CD4-positive, alpha-beta memory T cell (primary cell): ENCODE measurements at places on chromosomes 16 and 17. TPM values are rescaled to one million over a fixed set of nuclear protein-coding genes. Genes with fewer than 3 reads are reported as not detected.
A peak's percentile ranks its signal among the peaks of the same experiment; 100 is the strongest.

DNA sequence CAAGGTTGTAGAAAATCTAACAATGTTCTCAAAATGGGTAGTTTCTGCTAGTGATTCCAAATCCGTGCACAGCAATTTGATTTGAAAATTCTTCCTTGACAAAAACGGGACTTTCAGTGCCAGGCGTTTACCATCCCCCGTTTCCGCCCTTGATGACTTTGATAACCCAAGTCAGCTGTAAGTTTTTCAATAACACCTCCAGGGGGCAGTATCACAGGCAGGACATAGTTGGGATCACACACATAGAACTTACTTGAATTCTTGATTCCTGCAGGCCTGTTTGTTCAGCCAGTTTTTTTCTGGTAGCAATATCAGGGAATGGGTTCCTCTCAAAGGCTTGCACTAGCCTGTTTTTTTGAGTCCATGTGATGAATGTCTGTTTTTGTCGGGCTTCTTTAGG is 5.6 kb downstream of the DUXB start:
- DNase-seq = no peak

DNA sequence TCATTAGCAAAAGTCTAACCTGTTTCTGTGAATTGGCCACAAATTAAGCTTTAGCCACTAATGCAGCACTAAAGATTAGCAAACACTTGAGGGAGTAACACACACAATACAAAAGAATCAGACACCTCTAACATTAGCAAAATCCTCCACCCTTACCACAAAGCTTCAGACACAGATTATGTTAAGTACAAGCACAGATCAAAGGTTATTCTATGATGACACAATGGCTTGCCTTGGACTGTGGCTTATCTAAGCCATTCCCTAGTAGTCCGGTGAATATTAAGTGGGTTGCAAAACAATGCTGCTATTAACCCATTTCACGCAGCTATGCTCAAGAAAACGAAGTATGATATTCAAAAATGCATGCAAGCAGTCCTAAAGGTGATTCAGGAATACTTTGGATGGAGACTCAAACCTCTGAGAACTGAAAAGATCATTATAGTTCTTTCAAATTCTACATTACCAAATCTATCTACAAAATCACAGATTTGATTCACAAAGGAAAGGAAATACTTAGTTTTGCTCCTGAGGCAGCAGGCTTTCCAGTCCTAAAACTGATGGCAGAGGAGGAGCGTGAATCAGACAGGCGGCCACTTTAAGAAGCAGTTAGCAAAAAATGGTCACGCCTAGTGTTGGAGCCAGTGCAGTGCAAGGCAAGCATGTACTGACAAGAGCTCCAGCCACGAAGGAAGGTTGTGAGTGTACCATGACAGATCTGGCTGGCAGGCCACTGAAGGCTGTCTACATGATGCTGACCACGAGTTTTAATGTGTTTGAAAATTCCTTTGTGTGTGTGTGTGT is 67.2 kb downstream of the PARN start:
- no peak for DNase-seq

DNA sequence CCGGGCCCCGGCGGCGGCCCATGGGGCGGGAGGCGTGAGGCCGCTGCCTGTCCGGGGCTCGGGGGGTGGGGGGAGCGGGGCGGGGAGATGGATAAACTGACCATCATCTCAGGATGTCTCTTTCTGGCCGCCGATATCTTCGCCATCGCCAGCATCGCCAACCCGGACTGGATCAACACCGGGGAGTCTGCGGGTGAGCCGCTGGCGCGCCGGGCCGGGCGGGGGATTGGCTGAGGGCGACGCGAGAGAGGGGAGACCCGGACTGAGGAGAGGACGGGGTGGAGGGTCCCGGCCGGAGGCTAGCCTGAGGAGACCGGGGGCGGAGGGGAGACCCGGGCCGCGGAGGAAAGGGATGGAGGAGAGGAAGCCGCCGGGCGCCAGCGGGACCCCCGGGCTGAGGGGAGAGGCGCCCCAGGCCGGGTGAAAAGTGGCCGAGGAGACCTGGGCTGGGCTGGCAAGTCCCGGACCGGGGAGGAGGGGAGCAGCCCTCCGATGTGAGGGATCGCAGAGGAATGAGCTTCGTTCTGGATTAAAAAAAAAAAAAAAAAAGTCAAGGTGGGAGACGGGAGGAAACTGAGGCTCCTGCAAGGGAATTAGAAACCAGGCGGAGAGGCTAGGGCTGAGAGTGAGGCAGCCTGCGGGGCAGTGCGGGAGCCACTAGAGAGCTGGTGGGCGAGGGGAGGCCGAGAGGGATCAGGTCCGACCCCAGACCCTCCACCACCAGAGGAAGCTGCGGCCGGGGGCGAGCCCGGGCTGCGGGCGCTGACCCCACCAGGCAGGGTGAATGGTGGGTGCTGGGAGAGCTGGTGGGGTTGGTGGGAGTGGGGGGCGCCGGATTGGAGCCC is 526 bp downstream of the MOSMO start:
- DNase-seq = peak; percentile 9

GRCh38 chr17:43543771-43544575 is 2.2 kb downstream of the ETV4 start:
- no peak for DNase-seq

GRCh38 chr16:67669499-67670101 is 3.0 kb downstream of the C16orf86 start:
- DNase-seq = no peak

DNA sequence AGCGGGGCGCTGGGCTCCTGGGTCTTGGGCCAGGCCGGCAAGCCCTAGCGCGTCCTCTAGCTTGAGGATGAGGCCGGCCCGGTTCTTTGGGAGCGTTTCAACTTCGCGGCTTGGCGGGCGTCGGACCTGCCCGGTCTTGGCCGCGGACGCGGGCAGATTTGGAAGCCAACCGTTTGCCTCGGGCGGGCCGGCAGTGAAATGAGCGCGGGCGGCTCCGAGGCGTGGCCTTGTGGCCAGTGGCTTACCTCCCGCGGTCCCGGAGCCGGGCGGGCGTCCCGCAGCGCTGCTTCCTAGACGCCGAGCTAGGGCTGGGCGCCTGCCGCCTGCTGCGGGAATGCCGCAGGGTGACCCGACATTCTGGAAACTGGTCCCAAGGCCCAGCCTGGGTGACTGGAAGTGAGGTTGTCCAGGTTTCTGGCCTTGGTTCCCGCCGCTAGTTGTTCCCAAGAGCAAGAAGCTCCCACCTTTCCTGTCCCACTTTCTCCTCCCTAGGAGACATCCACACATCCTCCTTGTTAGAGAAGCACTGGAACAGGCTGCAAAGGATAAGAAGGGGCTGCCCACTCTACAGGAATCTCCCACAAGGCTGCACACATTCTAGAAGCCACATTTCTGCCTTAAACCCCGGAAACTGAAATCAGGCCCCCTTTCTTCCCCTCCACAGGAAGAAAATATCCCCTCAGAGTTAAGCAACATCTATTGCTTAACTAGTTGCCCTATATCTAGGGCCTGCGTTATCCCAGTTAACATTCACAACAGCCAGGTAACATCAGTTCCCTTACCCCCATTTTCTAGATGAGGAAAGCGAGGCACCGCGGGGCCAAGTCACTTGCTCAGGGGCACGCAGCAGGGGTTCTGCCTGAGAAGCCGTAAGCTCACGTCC is 4.5 kb upstream of the CBX8 start:
- DNase-seq = no peak

GRCh38 chr17:16486373-16487250 is 5.4 kb downstream of the LRRC75A start:
- no peak for DNase-seq

GRCh38 chr17:5526821-5527598 is 40.6 kb downstream of the MIS12 start:
- no peak for DNase-seq

- peak; percentile 64 for DNase-seq
These were observed 2.0 kb downstream of the KDM6B start for GRCh38 chr17:7835814-7836595.

GRCh38 chr16:57364143-57364542 is 5.6 kb downstream of the CCL22 start:
- no peak for DNase-seq

DNA sequence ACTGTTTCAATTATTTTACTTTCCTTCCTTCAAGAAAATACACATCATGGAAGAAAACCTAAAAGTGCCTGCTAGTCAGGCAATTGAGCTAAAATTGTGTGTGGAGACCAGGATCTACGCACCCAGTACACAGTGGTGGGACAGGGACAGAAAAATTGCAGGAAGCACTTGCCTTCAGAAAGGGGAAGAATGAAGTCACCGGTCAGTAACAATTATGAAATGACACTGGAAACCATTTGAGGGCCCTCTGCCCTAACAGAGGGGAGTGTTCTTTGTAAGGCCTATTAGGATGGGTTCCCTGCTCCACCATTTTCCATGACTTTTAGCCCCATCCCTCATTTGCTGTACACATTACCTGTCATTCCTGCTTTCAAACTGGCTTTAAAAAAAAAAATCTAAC is 4.5 kb upstream of the PHAF1 start:
- DNase-seq = no peak

DNA sequence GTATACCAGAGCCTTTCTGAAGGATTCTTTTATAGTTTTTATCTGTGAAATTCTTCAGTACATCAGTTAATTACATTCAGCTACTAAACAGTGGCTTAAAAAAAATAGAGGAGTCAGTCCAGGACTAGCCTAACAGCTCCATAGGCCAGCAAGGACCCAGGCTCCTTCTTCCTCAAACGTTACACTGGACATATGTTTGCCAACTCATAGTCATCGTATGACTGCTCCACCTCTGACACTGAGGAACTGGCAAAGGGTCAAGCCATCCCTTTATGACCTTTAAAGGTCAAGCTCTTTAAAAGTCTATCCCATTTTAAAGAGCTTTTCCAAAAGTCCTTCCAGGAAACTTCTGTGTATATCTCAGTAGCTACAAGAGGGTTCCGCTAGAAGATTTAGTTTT is 36.6 kb downstream of the PHLPP2 start:
- DNase-seq = no peak

DNA sequence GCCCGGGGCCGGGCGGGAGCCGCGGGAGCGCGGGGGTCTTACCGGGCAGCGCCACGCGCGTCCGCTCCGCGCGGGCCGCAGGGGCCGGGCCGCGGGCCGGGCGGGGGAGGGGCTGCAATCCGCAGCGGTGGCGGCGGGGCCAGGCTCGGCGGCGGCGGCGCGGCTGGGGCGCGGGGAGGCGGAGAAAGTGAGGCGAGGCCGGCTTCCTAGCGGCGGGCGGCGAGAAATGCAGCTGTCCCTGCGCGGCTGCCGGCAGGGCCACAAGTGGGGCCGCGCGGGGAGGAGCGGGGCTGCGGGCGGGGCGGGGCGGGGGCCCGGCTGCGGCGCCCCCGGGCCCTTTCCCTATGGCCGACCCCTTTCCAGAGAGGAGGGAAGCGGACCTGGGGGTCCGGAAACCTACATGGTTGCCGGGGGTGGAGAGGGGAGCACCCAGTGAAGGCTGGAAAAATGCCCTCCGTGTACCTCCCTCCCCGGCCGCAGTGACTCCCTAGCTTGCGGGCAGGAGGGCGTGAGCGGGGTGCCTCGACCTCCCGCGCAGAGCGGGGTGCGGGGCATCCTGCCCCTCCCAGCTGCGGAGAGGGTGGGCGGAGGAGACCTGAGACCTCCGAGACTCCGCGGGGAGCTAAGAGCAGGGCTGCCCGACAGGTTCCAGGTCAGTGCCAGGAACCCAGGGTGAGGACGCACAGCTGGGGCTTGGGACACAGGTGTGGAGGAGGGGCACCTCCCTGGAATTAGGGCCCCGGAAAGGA is at the start of gene CUEDC1:
CUEDC1 (minus strand) TSS at position 230 of the 749 bp plus-strand sequence. CDS start 69,848 bp downstream, outside the sequence.
- peak; percentile 56 for DNase-seq

GRCh38 chr17:64502809-64503208 is 3.3 kb downstream of the DDX5 start:
- no peak for DNase-seq

DNA sequence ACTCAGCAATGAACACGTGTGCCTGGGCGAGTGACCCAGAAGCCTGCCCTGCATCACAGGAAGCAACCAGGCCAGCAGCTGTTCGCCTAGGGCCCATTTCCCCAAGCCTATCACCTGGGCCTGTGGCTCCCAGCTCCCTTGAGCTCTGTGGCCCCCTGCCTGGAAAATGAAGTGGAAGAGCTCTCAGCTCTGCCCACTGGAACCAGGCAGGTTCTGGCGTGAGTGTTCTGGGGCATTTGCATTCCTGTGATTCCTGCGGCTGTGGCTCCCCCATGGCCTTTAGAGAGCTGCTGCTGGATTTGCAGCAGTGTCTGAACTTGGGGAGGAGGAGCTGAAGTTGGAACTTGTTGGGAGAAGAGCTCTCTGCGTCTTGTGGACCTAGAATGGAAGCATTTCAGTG is 22.8 kb downstream of the PGS1 start:
- no peak for DNase-seq

DNA sequence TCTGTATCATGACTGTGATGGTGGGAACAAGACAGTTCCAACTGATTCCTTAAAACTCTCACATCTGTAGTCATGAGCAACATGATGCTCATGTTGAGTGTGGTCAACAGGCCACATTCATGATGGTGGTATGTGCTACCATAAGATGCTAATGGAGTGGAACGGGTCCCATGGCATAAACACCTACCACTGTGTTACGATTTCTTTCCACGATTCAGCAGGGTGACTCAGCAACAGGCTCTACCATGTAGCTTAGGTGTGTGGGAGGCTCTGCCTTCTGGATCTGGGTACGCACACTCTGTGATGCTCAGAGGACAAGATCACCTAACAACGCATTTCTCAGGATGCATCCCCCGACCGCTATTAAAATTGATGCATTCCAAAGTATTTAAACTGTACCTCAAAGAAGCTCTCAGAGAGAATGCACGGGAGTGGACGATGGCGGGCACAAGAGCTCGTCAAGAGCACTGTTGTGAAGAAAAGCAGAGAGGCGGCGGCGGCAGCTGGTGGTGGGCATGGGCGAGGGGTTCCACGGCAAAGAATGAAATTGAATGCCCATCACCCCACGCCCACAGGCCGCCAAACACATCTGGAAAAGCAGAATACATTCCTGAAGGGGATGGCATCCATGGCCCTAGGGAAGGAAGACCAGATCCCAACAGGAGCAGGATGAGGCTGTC is 133.3 kb downstream of the ZNF778 start:
- no peak for DNase-seq

- DNase-seq = no peak
These were observed 532.9 kb downstream of the MAF start for GRCh38 chr16:79067600-79067999.

The ABI3 gene
- polyA plus RNA-seq = 24.5 TPM

The STH gene
- polyA plus RNA-seq = not detected

The CTDNEP1 gene
- 59.1 TPM for polyA plus RNA-seq

The TMEM238L gene
- not detected for polyA plus RNA-seq

The NPIPA3 gene
- 0.30 TPM for polyA plus RNA-seq

The SPATA32 gene
- 0.25 TPM for polyA plus RNA-seq

The MYH8 gene
- not detected for polyA plus RNA-seq

The EVI2A gene
- polyA plus RNA-seq = 76.9 TPM

The ETV4 gene
- not detected for polyA plus RNA-seq
